ENCODE measurements at places on chromosomes 5 and 9.
A peak's percentile ranks its signal among the peaks of the same experiment; 100 is the strongest.

GRCh38 chr5:153987301-153987700, 51.4 kb downstream of the FAM114A2 start:
- no peak for DNase-seq

GRCh38 chr5:128493657-128494329, 44.3 kb downstream of the FBN2 start:
- no peak for DNase-seq

GRCh38 chr5:16776611-16777251, 159.4 kb downstream of the MYO10 start:
- DNase-seq = no peak

DNA sequence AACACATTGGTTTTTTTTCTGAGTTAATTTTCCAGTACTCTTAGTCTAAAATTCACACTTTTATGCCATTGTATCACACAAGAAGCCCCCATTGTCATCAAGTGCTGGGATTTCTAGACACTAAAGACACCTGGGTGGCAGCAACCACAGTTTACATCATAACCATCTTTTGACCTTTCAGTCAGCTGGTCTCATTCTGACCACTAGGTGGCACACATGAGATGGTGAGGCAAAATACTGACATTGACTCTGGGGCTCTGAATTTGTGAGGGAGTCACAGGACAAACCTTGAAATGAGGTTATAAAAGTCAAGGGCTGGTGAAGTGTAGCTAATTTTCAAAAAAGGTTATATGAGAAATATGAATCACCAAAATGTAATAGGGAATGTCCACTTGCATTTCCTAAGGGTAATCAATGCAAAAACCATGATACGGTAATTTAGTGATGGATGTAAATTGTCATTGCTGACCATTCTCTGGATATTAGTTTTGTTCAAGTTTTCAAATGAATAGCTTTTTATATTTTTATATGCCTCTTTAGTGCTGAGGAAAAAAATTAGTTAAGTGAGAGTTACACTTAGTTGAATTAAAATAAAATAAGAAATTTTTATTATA, 229.4 kb downstream of the DMAC1 start:
- DNase-seq = peak; percentile 24

DNA sequence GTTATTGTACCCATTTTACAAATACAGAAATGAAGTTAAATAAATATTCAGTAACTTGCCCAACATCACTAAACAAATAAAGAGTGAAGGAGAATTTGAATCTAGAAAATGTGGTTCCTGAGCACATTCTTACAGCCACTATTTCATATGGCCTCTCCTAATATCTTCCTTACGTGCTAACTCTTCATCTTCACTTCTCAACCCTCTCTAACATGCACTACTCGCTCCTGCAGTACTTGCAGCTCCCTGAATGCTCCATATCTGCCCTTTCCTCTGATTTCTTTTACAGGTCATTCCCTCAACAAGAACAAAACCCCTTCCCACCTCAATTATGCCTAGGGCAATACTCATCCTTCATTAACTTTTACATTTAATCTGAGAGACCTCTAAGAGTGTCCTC, 711.5 kb downstream of the CETN3 start:
- no peak for DNase-seq

DNA sequence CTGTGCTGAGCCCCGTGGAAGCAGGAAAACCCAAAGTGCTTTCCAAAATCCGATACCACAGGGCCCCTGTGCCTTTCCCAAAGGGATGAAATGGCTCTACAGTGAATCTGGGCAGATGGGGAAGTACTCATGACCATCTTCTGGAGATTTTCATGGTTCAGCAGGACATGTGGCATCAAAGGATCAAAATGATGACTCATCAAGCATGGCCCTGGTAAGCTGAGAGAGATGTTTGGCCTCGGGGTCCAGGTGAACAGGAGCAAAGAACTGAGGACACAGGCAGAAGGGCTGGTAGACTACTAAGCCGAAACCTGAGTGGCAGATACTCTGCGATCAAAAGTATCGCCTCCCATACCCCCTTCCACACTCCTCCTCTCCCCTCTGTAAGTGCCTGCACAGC, 160.0 kb upstream of the EFNA5 start:
- no peak for DNase-seq

DNA sequence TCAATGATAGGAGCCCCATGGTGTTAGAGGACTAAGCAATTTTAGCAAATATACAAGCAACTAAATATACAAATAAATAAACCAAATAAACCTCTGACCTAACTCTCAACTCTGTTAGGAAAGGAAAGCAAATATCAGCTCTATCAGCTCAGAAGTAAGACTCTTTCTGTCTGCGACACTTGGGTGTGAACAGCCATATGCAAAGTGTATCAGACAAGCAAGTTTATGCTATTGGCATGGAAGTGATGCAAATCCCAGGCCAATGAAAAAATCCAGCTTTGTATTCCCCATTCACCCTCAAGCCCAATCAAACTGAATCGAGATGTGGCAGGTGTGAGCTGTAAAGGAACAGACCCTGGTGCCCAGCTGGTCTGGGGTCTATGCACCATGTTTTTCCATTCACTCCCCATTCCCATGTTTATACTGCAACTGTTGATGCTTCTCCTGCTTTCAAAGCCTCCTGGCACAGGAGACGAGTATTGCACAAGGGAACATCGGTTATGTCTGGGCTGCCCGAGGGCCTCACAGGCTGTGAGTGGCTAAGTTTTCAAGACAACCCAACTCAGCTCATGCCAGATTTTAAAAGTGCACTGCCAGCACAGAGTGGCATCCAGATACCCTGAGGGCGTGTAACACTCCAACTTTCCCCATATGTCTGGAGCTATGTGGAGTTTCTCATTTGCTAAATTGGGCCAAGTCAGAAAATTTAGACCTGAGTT, 73.1 kb downstream of the FEM1C start:
- no peak for DNase-seq

GRCh38 chr9:1980387-1980786, 34.8 kb upstream of the SMARCA2 start:
- DNase-seq = no peak

- peak; percentile 38 for DNase-seq
Observed at GRCh38 chr5:57887851-57888621, 405.4 kb upstream of the ACTBL2 start.

DNA sequence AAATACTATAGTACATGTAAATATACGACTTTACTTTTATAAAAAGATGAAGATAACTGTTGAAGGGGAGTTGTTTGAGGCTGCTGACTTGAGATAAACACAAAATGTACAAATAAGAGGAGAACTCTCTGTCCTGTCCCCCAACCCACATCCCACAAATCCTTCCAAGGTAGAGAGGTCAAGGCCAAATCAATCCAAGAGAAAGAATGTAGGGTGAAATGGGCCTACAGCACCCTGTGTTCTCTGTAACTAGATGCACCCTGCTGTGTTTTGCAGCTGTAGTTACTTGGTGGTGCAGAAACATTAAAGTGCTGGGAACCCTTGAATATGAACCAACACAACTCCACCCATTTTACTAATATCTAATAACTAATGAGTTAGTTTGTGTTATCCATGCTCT, 2.0 kb upstream of the LHFPL2 start:
- DNase-seq = no peak

- no peak for DNase-seq
Observed at GRCh38 chr9:101625876-101626275, 31.1 kb upstream of the PPP3R2 start.

DNA sequence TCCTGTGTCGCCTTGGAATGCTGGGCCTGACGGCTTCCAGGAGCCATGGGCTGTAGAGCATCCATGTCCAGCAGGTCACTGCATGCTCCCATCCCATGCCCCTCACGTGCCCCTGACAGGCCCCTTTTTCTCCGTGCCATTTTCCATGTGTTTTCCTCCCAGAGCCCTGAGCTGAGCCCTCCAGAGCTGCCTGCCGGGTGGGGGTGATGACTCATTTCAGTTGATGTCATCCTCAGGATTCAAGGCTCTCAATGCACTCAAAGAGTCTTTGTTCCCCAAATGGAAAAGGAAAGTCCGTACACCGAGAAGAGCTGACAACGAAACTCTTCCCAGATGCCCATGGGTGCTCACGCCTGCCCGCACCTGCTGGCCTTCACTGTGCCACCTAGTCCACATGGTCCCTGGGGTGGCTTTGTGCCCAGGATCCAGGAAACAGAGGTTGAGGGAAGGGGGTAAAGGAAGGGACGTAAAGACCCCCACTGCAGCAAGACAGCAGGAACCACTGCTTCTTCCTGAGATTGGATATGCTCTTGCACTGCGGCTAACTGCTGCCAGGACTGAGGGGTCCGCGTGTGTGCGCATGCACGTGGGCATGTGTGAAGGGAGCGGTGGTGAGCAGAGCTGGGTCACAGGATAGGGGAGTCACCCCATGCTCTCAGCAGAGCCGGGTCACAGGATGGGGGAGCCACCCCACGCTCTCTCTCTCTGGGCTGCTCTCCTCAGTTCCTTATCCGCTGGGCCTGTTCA, 27.6 kb downstream of the COL15A1 start:
- peak; percentile 67 for DNase-seq

DNA sequence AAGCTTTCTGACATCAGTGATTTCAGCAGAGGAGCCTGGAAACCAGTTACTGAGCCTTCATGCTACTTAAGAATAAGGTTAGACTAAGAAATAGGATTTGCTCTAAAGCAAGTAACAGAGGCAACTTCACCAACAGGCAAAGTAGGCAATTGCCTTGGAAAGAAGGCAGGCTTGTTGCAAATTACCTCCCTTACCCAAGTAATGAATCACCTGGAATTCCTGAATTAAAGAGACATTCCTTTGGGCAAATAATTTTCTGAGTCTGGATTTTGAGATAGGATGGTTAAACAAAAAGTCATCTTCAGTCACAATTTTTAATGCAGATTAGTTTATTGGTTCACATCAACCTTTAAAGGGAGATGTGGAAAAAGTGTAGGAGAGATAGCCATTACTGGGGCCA, 92.8 kb downstream of the ITGA1 start:
- DNase-seq = no peak

DNA sequence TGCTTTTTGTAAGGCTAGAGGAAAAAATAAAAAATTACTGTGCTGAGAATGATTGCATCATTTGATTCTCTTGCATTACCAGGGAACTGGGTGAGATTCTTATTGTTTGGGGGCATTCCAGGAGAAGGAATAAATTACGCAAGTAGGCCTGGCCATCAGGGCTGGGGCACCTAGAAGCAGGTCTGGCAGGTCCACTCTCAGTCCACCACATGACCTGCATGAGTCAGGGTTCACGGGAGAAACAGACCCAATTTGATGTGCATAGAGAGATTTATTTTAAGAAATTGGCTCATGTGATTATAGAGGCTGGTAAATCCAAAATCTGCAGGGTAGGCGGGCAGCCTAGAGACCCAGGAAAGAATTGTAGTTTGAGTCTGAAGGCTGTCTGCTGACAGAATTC, 59.6 kb downstream of the ZNF622 start:
- DNase-seq = no peak

DNA sequence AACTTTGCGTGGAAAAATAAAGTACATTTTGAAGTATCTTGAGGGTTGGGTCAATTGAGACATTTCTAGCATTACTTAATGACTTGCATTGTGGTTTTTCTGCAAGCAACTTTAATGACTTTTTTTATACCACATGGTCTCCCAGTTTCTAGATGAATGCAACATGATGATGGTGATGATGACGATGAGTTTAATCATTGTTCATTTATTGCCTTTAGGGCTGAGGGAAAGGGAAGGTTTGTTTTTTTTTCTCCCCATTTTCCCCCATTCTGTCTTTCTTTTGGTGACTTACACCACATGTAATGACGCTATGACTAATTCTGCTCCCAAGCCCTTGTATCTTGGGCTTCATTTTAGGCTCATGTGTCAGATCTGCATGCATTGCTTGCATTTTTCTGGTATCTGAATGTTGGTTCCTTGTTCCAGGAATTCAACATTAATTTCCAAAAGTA, 57.7 kb upstream of the NXNL2 start:
- DNase-seq = no peak

DNA sequence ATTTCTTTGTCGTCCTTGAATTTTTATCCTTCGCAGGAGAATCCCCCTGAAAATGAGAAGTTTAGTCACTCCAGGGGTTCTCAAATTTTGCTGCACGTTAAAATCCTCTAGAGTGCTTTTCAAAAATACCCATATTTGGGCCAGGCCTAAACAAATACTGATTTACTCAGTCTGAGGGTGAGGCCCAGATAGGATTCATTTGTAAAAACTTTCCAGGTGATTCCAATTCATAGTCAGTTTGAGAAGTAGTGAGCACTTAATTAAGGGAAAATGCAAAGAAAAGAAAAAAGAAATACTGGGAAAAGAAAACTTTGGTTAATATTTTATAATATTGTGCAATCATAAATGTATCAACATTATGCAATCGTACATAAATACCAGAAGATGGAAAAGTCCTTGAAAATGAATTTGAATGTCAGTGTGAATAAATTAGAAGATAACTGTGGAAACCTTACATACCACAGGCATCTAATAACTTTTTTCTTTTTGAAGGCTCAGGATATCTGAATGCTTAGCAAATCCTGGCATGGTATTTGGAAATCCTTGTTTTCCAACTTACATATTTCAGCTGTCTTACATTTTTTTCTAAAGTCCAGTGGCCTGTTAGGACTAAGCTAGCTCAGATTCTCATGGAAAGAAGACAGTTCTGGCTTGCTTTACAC, 116.5 kb upstream of the DAPK1 start:
- DNase-seq = no peak

DNA sequence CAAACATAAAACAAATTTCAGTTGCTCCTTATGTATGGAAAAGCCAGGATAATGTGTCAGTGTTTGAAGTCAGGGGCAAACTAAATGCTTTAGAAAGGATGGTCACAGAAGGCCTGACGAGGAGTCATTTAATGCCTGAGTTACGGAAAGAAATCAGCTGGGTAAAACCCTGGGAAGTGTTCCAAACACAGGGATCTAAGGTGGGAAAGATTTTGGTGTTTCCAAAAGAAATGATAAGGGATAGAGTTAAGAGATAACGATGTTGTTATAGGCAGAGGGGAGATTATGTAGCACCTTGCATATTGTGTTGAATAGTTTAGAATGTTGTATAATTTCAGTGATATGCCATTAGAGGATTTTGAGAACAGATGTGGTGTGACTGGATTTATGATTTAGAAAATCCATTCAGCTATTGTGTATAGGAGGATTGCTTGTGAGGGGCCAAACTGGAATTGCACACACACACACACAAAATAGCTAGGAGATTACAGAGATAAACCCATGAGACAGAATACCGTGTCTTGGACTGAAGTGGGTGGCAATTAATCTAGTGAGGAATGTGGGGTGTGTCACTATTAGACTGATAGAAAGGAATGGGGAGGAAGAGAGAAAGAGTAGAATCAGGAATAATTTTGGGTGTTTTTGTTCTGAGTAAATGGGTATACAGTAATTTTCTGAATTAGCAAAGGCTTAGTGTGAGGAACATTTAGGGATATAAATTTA, 274.2 kb upstream of the DAB2 start:
- DNase-seq = no peak

DNA sequence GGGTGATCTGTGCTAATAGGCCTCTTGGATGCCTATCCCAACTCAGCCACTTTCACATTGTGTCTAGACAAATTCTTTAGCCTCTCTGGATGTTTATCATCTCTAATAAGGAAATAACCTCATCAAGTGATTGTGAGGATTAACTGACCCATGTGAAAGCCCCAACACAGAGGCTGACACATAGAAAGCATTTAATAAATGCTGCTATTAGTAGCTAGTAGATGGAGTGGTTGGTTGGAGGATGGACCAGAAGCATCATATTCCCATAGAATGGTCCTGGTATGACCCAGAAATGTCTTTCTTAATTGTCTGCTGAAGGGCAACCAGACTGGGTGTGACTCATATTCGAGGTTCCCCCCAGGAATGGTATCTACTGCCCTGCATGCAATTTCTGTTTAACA, 124.4 kb downstream of the PIK3R1 start:
- no peak for DNase-seq

Measured in right hindlimb (tissue), 1 donor.